Hematopoietic multipotent progenitor cell (in vitro differentiated cells): ENCODE measurements at places on chromosomes 4 and X. TPM values are rescaled to one million over a fixed set of nuclear protein-coding genes. Genes with fewer than 3 reads are reported as not detected.

DNA sequence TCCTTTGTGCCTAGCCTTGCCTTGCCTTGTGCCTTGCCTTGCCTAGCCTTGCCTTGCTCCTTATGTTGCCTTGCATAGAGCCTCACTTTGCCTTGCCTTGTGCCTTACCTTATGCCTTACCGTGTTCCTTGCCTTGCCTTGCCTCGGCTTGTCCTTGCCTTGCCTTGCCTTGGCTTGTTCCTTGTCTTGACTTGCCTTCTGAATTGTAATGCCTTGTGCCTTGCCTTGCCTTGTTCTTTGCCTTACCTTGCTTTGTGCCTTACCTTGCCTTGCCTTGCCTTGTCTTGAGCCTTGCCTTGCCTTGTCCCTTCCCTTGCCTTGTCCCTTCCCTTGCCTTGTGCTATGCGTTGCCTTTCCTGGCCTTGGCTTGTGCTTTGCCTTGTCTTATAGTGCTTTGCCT lies 90.2 kb downstream of the TAB3 start:
- DNase-seq, result no peak

GRCh38 chrX:8820910-8821527 lies 19.8 kb upstream of the FAM9A start:
- no peak for DNase-seq

GRCh38 chrX:136480383-136480782 lies 7.4 kb upstream of the BRS3 start:
- DNase-seq, result no peak

DNA sequence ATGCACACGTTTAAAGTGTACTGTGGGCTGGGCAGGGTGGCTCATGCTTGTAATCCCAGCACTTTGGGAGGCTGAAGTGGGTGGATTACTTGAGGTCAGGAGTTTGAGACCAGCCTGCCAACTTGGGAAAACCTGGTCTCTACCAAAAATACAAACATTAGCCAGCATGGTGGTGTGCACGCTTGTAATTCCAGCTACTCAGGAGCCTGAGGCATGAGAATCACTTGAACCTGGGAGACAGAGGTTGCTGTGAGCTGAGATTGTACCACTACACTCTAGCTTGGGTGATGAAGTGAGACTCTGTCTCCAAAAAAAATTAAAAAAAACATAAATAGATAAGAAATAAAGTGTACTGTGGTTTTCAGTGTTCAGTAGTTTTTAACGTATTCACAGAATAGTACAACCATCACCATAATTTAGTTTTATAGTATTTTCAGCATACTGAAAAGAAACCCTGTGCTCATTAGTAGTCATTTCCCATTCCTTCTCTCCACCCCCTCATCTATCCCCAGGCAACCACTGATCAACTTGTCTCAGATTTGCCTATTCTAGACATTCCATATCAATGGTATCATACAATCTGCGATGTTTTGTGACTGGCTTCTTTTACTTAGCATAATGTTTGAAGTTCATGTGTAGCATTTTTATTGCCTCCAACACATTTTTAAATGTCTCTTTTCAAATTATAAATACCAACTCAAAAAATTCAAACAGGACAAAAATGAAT lies 19.1 kb downstream of the SLAIN2 start:
- DNase-seq, result no peak

GRCh38 chr4:140806163-140806562 lies 50.0 kb upstream of the TBC1D9 start:
- DNase-seq, result no peak

DNA sequence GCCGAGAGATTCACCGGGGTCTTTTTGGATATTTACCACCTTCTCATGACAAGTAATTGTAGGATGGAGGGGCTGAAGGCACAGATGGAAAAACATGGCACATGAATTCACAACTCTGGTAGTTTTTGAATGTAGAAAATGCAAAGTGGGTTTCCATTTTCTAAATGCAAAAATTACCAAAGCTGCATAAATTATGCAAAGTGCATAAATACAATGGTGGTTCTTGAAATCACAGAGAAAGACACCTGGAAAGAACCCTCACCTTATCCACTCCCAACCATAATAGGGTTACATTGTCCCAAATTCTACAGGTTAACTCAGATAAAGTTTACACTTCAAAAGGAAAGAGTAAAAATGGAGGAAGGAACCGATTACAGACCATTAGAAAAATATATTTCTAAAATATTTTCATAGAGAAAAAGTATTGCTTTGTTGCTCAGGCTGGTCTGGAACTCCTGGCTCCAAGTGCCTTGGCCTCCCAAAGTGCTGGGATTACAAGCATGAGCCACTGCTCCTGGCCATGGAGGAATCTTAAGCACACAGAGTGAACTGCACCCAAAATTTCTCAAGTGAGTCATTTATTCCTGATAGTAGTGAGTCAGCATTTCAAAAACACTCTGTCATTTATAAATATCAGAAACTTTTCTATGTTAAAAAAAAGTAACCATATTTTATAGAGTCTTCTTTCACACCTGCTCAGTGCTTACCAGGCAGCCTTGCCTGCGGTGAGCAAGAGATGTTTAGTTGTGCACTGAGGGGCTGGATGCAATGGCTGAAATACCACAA lies 101.4 kb downstream of the FIP1L1 start:
- DNase-seq, result no peak

DNA sequence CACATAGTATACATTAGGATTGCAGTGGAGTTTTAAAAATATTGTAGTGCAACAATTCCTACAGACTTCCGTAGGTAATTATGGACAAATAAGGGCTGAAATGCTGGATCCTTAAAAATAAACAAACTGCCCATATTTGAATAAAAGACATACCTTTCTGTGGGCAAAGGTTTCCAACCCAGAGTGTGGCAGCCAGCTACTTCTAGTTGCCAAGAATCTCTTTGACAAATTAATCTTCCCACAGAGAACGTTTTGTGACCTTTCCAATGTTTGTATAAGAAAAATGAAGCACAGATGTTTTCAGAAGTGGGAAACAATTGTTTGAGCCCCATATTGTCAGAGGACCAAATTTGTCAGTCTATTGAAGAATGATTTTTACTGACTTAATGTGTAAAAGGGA lies 21.1 kb downstream of the GRPR start:
- DNase-seq, result no peak

- DNase-seq, result peak; percentile 55
Measured at GRCh38 chrX:70433848-70434351, 10.7 kb upstream of the DLG3 start.

- DNase-seq, result no peak
Measured at GRCh38 chr4:3290889-3291321, 1.9 kb upstream of the RGS12 start.

DNA sequence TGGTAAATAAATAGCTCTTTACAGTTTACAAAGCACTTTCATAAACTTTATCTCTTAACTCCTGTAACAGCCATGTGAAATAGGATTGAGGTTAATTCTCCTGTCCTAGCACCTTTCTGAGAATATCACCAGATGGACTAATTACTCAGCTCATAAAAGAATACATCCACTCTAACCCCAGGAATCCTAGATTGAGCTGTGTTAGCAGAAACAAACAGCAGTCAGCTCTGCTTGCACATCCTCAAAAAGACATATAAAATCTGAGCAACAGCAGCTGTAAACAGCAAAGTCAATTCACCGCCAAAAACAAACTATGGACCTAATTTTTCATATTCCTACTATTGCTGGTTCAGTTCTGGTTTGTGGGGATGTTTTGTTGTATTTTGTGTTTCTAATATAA lies 182.8 kb downstream of the QDPR start:
- DNase-seq, result no peak

- DNase-seq, result no peak
Measured at GRCh38 chr4:143514497-143514896, 995 bp downstream of the SMARCA5 start.

DNA sequence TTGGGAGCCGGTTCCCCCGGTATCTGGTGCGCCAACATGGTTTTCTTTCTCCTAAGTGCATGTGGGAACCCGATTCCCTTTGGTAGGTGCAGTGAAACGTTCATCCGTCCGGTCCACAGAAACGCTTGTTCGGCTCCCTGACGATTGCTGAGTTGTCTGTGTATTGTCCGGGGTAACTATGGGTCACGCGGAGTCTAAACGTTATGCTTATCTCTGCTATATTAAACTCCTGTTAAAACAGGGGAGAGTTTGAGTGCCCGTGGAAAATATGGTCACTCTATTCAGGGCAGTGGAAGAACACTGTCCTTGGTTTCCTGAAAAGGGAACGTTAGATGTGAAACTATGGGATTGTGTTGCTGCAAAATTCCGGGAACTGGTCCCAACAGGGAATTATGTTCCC lies 32.4 kb upstream of the MGST2 start:
- DNase-seq, result no peak

GRCh38 chr4:76851375-76851774 lies 46.6 kb downstream of the SOWAHB start:
- DNase-seq, result no peak

DNA sequence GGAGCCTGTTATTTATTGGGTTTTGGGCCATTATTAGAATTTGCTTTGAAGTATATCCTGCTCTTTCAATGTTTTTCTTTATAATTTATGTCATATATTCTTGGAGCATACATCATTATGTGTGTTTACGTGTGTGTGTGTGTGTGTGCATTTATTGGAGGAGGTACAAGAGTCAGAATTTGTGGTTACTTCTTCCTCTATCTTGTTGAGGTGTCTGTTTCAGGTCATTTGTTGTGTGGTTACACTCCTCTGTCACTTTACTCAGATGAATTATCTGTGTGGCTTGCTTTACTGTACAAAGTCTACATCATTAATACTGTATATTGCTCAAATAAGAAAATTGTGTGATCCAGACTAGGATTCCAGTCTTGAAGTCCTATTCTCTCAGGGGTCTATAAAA lies 1957.4 kb upstream of the TENM3 start:
- no peak for DNase-seq

DNA sequence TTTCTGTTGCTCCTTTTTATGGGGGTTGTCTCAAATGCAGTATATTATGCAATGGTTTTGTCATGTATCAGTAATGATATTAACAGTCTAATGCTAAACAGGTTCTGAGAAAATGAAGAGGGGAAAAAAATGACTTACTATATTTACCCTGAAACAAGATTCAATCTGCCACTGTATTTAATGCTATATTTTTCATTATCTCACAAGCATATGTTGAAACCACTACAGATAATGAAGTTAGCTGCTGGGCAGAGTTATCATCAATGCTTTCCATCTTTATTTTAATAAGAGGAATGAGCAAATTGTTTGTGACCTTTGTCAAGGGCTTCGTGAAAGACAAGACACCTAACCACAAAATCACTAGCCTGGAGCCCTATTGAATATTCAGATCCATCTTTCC lies 32.6 kb upstream of the NAA11 start:
- DNase-seq, result no peak

- DNase-seq, result no peak
Measured at GRCh38 chr4:45358573-45359506, 632.5 kb upstream of the GNPDA2 start.

DNA sequence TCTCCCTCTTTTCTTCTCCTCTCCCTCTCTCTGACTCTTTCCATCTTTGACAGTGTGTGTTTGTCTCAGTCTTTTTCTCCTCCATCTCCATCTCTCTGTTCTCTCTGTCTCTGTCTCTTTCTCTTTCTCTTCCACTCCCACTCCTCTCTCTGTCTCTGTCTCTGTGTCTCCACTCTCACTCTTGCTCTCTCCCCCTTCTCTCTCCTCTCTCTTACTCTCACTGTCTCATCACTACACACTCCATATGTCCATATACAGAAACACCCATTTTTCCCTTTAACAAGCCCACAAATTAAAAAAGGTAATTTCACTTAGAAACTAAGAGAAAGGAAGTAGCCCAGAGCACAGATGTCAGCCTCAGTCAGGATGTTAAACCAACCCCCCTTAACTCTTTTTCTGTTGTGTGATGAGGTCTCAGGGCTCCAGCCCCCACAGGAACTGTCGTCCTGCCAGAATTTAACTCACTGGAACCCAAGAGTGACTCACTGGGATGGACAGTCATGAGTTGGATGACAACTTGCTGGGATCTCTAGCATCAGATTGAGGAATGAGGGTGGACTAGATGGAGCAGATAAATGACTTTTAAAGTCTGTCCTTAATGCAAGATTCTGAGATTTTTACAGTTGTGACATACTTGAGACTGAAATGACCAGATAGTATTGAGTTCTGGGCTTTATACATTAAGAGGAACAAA lies 27.5 kb downstream of the OTUD6A start:
- no peak for DNase-seq

- no peak for DNase-seq
Measured at GRCh38 chr4:145734031-145734430, 54.1 kb downstream of the C4orf51 start.

GRCh38 chr4:48620093-48620492 lies 130.0 kb downstream of the ZAR1 start:
- no peak for DNase-seq

DNA sequence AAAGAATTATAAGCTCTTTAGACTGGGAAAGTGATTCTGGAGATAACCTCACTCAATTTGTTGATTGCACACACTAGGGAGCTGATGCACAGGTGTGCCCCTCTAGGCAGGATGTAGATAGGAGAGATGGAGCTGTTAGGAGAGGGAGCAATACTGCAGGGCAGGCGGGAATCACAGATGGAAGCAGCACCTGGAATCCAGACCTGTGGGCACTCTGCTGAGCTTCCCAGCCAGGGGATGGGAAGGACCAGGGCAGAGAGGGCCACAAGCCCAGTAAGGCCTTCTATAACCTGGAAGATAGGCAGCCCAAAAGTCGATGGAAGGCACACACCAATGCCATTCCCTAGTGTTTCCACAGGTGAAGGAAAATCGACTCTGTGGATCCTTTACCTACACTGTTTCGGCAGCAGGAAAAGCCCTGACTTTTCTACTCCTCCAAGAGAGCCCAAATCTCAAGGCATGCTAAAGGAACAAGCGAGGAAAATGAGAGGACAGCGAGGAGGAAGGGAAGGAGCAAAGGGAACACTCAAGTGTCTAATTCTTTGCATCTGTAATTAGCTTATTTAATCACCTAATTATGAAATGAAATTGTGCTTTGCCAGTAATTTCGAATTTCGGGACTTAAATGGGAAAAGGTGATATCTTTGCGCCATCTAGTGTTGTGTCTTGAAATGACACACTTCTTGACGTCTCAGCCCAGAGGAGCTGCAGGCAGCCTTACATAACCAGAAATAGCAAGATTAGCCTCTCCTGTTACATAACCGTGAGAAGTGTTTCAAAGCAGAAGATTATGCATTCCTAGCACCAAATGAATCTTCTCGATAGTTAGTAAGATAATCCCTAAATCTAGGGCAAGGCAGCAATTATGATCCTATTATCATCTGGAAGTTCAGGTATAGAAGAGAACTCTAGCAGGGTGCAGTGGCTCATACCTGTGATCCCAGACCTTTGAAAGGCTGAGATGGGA lies 31.0 kb upstream of the TLR3 start:
- DNase-seq, result peak; percentile 50

DNA sequence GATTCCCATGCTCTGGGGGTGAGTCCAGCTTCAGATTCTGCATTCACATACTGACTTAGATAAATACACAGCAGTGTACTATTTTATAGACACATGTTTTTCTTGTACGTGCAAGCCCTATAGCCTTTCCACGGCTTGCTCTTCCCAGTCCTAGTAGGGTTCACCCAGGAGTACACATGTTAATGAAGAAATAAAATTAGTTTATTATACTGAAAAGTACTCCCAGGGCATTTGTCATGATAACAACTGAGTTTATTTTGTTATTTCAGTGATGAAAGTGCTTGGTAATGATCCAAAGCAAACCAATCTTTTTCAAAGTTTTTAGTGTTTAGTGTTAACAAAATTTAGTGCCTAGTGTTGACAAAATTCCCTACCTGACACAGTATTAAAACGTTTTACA lies 21.3 kb downstream of the MAPK10 start:
- DNase-seq, result no peak

The GNRHR gene
- not detected for total RNA-seq

The CYP2U1 gene
- 4.3 TPM for total RNA-seq

The PDCL2 gene
- total RNA-seq, result not detected

The SOWAHB gene
- not detected for total RNA-seq

The DCAF8L2 gene
- total RNA-seq, result not detected

The ZC4H2 gene
- total RNA-seq, result 14.0 TPM

The SLC25A5 gene
- total RNA-seq, result 340 TPM

The INTS12 gene
- total RNA-seq, result 13.7 TPM

The RASGEF1B gene
- total RNA-seq, result 15.1 TPM
